ENCODE measurements at places on chromosomes 1 and 21.
A peak's percentile ranks its signal among the peaks of the same experiment; 100 is the strongest.

DNA sequence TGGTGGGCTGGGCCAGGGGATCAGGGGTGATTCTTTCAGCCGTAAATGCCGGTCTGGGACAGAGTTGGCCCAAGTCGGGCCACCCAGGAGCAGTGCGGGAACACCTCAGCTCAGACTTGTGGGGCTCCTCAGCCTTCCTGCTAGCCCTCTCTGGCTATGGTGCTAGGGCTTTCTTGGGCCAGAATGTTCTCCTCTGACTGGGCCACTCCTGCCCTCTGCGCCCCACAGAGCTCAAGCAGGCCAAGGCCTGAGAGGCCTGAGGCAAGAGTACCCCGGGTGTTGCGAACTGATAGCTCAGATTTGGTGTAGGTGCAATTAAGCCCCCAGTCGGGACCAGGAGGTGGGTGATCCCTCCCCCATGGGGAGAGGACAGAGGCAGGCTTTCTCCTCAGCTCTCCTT is 51.8 kb downstream of the LGR6 start:
- no peak for DNase-seq

- no peak for DNase-seq
Observed at GRCh38 chr1:85137660-85138059, 63.2 kb downstream of the SYDE2 start.

- DNase-seq: no peak
Observed at GRCh38 chr1:111236379-111236778, 8.9 kb downstream of the CHI3L2 start.

DNA sequence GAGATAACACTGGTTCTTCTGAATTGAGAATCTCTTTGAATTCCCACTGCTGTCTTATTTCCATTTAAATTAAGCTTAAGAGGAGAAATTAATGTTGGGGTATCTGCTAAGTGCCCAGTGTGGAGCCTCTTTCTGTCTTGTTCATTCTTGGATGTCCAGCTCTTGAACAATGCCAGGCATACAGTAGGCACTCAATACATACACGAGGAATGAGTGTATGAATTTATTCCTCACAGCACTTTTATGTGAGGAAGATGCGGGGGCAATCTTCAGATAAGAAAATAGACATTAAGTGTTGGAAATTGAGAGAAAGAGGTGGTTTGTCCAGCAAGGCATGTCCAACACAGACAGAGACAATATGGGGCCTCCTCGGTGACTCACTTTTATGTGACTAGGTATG is 11.8 kb upstream of the ATF3 start:
- no peak for DNase-seq

DNA sequence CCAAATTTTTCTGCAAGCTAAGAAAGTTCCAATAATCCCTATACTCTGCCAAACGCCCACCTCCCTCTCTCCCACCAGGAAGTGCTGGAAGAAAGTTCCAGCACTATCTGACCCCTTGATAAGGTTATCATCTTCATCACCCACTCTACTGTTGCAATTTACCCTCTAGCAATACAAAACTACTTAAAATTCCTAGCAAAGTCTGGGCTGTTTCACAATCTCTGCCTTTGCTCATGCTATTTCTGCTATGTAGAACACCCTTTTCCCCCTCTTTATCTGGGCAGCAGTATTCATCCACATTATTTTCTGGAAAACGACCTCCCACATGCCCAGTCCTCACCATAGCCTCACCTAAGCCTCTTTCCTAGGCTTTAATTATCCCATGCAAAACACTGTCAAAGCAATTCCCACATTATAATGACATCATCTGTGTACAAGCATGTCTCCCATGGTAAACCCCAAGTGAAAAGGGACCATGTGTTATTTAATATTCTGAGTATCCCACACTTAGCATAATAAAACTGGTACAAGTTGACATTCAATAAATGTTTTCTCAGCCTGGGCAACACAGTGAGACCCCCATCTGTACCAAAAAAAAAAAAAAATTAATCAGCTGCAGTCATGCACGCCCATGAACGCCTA is 12.0 kb downstream of the F11R start:
- DNase-seq: no peak

DNA sequence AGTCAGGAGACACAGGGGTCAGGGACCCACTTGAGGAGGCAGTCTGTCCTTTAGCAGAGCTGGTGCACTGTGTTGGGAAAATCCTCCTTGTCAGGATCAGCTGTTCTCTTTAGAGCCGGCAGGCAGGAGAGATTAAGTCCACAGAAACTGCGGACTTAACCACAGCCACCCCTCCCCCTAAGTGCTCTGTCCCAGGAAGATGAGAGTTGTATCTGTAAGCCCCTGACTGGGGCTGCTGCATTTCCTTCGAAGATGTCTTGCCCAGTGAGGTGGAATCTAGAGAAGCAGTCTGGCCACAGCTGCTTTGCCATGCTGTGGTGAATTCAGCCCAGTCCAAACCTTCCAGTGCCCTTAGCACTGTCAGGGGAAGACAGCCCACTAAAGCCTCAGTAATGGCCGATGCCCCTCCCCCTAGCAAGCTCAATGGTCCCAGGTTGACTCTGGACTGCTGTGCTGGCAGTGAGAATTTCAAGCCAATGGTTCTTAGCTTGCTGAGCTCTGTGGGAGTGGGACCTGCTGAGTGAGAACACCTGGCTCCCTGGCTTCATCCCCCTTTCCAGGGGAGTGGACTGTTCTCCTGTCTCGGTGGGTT is 172.8 kb downstream of the ST6GALNAC3 start:
- peak; percentile 9 for DNase-seq

- no peak for DNase-seq
Observed at GRCh38 chr1:69710484-69711189, 142.9 kb downstream of the LRRC7 start.

- no peak for DNase-seq
Observed at GRCh38 chr21:34008618-34009017, 64.8 kb upstream of the MRPS6 start.

GRCh38 chr1:29238620-29239002 is 2.3 kb downstream of the PTPRU start:
- DNase-seq: no peak

GRCh38 chr1:210232511-210233215 is at the start of gene SERTAD4:
Gene SERTAD4, plus strand, starts transcription at chr1:210232796. Its CDS starts 5,165 bp downstream, at chr1:210237961.
- DNase-seq: no peak

DNA sequence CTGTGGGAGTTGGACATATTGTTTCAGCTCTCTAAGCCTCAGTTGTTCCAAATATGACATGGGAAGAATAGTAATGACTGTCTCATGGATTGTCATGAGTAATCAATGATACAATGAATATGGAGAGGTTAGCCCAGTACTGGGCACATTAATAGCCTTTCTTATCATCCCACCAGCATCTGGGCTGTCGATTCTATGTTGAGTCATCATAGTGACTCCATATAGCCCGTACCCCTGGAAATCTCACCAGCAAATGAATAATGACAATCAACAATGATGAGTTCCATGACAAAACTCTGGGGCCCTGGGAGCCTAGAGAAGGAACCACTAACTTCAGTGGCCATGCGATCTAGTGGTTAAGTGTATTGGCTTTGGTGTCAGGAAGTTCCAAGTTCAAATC is 39.7 kb upstream of the GJB5 start:
- no peak for DNase-seq

GRCh38 chr21:44845418-44846223 is 27.8 kb upstream of the SUMO3 start:
- DNase-seq: peak; percentile 97

GRCh38 chr1:240287722-240288121 is 196.0 kb downstream of the FMN2 start:
- DNase-seq: no peak

DNA sequence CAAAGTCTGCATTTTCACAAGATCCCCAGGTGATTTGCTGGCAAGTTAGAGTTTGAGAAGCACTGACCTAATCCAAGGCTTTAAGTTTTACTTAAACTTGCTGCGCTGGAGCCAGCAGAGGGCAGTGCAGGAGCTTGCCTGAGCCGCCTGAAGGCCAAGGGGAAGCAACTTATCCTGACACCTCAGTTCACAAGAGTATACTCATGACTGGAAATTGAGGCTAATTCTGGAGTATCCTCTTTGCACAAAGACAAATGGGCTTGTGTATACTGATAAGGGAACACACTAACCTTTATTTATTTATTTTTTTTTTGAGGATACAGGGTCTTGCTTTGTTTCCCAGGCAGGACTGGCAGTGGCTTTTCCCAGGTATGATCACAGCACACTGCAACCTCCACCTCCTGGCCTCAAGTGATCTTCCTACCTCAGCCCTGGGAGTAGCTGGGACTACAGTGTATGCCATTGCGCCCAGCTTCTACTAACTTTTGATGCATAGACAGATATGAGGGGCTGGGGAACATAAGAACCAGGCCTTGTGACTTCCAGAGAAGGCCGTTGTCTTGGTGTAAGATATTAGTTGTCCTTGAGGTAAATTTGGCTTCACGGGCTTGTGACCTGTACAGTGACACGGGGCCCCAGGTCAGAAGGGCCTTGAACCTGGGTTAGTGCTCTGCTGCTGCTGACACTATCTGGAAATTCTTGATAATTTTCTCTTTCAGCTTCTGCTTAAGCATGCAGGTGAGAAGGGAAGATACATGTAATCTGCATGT is 29.0 kb upstream of the SLAMF1 start:
- no peak for DNase-seq

GRCh38 chr1:26286064-26286416 is 6.2 kb downstream of the SH3BGRL3 start:
- DNase-seq: no peak

GRCh38 chr1:239560921-239561320 is 174.6 kb downstream of the CHRM3 start:
- DNase-seq: no peak

DNA sequence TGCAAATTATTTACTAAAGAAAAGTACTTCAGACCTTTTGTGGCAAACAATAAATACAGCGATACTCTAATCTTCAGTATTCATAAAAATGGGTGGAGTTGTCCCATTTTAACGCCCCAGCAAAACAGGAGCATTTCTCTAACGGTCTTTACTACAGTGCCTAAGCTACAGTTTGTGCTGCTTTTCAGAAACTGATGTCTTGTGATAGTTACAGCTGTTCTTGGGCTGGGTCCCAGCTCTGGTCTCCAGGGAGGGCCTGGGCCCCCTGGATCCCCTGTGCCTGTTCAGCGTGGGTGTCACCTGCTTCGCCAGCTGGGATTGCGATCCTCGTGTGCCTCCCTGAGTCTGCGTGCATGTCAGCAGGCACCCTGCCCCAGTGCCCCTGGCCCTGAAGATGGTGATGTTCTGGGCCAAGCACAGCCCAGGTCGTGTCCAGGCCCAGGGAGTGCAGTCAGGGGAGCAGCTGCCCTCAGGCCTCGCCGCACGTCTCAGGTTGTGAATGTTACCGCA is 64.0 kb upstream of the DIP2A start:
- no peak for DNase-seq

DNA sequence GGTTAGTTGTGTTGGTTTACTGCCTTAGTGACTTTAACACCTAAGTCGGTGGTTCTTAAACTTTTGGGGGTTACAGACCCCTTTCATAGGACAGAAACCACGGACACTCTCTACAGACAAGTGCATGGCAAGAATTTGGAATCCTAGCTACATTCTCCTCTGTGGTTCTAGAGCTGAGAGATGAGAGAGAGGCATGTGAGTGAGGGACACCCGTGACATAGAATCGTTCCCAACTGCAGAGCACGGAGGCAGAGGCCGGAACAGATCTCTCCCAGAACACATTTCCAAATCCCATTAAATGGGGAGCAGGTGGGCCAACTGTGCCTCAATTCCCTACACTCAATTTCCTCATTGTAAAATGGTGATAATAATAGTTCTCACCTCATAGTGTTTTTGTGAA is 60.7 kb downstream of the DAB1 start:
- no peak for DNase-seq

- DNase-seq: no peak
Observed at GRCh38 chr1:247337250-247337746, 5.6 kb upstream of the ZNF496 start.

GRCh38 chr1:44786138-44786840 is 1.7 kb downstream of the BEST4 start:
- DNase-seq: no peak

DNA sequence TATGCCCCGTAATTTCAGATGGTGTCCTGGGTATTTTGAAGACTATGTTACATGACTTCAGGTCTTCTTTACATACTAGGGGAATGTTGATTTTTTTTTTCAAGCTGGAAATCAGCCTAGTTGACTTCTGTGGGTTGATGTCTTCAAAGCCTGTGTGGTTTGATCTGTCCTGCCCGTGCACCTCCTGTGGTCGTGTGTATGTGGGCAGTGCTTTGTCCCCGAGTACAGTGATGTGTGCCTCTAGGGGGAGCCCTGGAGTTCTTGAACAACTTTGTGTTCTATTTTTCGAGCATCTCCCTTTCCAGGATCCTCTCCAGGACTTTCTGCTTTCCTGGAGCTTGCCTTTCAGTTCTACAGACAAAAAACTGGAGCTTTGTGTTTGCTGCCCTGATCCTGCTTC is 28.9 kb downstream of the OBSCN start:
- peak; percentile 49 for DNase-seq

DNA sequence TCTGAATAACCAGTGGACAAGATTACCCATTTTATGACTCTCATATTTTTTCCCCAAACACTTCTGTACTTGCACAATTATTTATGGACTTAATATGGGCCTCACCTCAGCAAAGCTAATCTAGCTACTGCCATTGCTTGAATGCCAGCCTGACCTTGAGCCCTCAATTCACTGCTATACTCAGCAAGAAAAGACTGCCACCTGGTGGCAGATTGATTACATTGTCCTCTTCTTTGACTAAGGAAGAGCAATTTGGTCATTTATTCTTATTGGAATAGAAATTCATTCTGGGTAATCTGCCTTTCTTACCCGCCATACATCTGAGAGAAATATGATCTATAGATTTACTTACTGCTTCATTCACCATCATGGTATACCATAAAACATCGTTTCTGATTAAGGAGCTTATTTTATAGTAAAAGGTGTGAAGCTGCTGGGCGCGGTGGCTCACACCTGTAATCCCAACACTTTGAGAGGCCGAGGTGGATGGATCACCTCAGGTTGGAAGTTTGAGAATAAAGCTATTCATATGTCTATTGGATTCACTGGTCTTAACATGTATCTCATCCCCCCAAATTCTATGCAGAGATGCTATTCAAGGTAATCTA is 32.9 kb upstream of the DIPK1A start:
- peak; percentile 31 for DNase-seq

DNA sequence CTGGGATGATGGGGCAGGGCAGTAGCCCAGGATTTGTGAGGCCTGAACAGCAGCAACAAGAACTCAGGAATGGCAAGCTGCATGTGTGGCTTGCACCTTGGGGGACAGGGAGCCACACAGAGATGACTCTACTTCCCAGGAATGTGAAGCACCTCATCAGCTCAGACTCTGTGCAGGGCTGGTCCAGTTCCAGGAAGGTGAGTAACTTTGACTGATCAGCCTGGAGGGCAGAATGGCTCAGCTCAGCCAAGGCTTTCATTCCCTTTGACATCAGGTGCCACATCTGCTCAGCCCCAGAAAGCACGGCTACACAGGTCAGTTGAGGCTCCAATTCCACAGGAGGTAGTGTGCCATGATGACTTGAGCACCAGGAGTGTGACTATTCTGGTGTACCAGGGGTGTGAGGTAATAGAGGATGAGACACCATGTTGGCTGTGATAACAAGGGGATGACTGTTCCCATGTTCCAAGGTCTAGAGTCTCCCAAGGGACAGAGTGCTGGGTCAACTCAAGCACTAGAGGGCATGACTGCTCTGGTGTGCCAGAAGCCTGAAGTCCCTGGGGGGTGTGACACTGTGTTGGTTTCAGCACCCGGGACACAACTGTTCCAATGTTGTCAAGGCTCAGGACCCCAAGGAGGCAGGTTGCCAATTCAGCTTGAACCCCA is 625.8 kb upstream of the ADGRL2 start:
- no peak for DNase-seq

GRCh38 chr1:36944883-36945282 is 89.4 kb downstream of the GRIK3 start:
- no peak for DNase-seq
